ENCODE measurements at places on chromosomes 3 and 15. TPM values are rescaled to one million over a fixed set of nuclear protein-coding genes. Genes with fewer than 3 reads are reported as not detected.

DNA sequence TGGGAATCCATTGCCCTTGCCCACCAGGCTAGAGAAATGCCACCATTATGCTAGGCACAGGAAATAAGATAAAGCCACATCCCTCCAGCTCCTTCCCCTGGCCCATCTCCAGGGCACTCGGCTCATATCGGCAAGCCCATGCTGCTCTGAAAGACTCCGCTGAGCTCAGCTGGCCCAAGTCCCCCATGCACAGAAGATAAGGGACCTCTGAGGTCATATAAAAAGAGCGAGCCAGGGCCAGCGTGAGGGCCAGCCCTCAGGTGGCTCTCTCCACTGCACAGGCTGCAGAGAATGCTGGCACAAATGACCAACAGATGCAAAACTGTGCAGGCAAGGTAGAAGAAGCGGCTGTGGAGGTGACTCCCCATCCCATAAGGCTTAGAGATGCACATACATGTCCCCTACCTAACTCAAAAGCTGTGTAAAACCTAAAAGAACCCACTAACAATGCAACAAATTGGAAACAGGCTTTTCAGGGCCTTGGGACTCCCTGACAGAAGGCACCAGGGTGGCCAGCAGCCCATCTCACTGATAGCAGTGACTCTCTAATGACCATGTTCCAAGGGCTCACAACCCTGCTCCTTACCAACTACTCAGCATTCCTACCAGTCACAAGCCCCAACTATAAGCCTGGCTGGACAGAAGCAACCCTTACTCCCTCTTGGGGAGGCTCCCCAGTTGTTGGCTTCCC, 3.0 kb downstream of the RAB6B start:
- DNase-seq: peak; percentile 47

MORF4L1 gene
- 654 TPM for total RNA-seq

FANCD2OS gene
- total RNA-seq: not detected

- no peak for DNase-seq
These were observed 6.4 kb upstream of the CTNNB1 start for GRCh38 chr3:41192885-41193284.
